ENCODE measurements at places on chromosomes 2 and 18.

DNA sequence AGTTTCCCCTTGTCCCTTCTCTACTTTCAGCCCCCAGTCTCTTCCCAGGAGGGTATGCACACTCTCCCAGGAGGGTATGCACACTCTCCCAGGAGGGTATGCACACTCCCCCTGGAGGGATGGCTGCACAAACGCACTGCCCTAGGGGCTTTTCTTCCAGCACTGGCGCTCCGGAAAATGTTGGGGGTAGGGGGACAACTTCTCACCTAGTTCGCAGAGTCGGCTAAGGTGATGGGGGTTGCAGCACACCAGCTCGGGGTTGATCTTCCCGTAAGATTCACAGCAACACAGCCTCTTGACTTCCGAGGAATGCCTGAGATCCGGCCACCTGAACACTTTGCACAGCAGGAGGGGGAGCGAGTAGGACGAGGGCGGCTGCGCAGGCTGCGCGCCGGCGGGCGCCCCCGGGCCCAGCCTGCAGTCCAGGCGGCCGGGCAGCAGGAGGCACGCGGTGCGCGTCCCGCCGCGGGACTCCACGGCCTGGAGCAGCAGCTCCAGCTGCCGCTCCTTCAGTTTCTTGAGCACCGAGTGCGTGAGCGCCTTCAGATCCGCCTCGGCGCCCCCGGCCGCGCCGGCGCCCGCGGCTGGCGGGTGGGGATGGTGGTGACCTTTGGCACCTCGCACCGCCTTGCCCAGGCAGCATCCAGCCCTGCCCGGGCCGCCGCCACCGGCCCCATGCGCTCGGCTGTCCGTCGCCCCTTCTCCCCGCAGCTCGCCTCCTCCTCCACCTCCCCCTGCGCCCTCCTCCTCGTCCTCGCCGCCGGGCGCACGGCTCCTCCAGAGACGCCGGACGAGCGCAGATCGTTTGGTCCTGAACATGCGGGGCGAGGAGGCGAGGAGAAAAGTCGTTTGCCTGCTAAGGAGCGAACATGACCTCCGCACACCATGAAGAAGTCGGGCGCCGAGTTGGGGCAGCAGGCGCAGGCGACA lies 894 bp downstream of the SMAD7 start:
- no peak for DNase-seq

DNA sequence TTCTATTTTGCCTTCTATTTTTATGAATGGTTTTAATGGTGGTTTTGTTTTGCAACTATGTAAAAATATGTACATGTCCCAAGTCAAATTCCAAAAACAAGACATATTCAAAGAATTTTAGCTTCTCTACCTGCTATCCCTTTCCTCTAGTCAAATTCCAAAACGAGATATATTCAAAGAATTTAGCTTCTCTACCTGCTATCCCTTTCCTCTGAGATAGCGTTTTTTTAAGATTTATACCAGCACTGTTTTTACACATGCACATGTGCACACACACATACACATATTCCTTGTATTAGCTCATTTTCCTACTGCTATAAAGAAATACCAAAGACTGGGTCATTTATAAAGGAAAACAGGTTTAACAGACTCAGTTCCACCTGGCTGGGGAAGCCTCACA lies 199.1 kb upstream of the ARL4C start:
- DNase-seq, result no peak

DNA sequence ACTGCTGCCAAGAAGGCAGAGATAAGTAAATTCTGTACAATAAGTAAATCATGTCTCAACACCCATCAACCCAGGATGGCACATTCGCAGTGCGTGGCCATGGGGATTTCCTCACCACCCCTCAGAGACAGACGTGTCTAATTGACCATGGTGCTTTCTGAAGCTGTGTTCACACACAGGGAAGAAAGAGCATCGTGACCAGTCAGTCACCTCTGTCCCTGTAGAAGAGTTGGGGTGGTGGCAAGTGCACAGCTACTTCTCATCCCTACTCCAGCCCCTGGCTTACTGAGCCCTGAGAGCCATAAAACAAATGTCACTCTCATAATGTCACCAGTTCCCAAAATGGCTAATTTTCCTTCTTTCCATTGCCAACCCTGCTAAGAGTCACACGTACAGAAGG lies 31.3 kb upstream of the MLPH start:
- no peak for DNase-seq

- DNase-seq, result no peak
These were observed 176.1 kb downstream of the IKZF2 start for GRCh38 chr2:212975333-212975732.

GRCh38 chr2:165778653-165779451 lies 15.2 kb downstream of the GALNT3 start:
- no peak for DNase-seq

- DNase-seq, result no peak
These were observed 7.5 kb upstream of the MYO3B start for GRCh38 chr2:170170281-170171040.
